ENCODE measurements at places on chromosomes 11 and 22.

DNA sequence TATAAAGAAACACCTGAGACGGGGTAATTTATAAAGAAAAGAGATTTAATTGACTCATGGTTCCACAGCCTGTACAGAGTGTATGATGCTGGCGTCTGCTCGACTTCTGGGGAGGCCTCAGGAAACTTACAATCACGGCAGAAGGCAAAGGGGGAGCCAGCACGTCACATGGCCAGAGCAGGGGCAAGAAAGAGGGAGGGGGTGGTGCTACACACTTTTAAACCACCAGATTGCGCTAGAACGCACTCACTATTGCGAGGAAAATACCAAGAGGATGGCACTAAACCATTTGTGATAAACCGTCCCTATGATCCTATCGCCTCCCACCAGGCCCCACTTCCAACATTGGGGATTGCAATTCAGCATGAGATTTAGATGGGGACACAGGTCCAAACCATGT lies 79.7 kb upstream of the CARD18 start:
- DNase-seq, result no peak

GRCh38 chr11:13672576-13673210 lies 4.2 kb downstream of the FAR1 start:
- no peak for DNase-seq

- no peak for DNase-seq
Observed at GRCh38 chr11:11569936-11570491, 51.8 kb downstream of the GALNT18 start.

GRCh38 chr22:42074132-42074811 lies at the start of gene PHETA2:
Gene PHETA2, plus strand, starts transcription at chr22:42074248. Its CDS starts 3,046 bp downstream, at chr22:42077294.
- no peak for DNase-seq

DNA sequence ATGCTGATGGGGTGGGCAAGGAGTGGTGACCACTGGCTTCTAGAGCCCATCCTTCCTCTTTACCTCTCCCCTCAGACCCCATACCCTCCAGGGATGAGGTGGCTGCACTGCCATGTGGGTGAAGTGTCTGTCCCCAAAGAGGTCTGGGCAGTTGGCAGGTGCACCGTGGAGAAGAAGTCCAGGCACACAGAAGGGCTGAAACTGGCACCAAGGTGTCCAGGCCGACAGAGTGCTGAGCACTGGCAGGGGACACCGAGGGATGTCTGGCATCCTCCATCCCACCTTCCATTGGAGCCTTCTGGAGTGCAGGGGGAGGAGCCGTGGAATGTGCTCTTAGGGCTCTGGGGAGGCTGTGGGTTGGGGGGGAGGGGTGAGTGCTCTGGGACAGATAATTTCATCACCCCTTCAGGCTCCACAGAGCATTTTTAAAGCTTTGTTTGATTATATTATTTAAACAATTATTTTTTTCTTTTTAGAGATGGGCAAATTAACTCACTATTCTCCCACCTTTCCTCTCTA lies 37.9 kb downstream of the PKNOX2 start:
- DNase-seq, result no peak

- no peak for DNase-seq
Observed at GRCh38 chr11:92845805-92846204, 123.6 kb upstream of the MTNR1B start.

GRCh38 chr11:35723493-35723892 lies 60.9 kb downstream of the TRIM44 start:
- no peak for DNase-seq

GRCh38 chr11:120012245-120012644 lies 125.7 kb downstream of the TRIM29 start:
- no peak for DNase-seq

DNA sequence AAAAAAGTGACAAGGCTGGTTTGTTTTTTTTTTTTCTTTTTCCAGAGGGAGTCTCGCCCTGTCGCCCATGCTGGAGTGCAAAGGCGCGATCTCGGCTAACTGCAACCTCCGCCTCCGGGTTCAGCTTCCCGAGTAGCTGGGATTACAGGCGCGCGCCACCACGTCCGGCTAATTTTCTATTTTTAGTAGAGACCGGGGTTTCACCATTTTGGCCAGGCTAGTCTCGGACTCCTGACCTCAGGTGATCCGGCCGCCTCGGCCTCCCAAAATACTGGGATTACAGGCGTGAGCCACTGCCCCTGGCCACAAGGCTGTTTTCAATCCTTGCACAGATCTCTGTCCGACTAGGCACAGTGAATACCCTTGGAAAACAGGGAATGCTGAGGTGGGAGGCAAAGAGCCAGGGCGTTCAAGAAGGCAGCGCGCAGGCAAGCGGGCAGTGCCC lies 566 bp downstream of the ATP6V1E1 start:
- no peak for DNase-seq

DNA sequence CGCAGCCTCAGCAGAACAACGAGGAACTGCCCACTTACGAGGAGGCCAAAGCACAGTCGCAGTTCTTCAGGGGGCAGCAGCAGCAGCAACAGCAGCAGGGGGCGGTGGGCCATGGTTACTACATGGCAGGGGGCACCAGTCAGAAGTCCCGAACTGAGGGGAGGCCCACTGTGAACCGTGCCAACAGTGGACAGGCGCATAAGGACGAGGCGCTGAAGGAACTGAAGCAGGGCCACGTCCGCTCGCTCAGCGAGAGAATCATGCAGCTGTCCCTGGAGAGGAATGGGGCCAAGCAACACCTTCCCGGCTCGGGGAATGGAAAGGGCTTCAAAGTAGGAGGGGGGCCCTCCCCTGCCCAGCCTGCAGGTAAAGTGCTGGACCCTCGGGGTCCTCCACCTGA lies 31.6 kb downstream of the AMOTL1 start:
- DNase-seq, result no peak

GRCh38 chr11:924406-925157 lies 1.1 kb upstream of the AP2A2 start:
- no peak for DNase-seq

DNA sequence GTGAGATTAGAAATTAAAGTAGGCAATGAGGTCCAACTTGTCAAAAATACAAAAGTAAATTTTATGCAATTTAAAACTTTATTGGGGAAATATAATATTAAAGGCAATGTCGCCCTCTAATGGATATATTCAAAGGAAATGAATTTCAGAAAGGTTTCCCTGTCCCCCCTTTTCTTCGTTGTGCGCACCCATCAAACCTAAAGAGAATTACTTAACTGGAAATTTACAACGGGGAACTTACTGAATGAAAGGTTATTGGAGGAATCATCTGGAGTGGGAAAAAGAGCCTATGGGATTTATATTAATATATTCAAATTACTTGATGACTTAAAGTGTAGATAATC lies 1.7 kb upstream of the ABTB2 start:
- DNase-seq, result no peak

DNA sequence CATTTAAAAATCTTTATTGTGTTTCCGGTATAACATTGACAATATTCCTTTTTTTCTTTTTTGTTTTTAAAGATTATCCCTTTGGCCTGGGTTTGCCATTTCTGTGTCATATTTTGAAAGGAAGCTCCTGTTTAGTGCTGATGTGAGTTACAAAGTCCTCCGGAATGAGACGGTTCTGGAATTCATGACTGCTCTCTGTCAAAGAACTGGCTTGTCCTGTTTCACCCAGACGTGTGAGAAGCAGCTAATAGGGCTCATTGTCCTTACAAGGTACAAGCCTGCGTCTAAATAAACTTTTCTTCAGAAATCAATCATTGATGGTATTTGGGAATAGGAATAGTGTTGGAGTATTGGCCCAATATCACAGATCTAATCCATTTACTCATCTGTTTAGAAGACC lies 19.8 kb downstream of the PIWIL4 start:
- no peak for DNase-seq

GRCh38 chr22:33299245-33299956 lies 241.2 kb upstream of the SYN3 start:
- no peak for DNase-seq
